Activated T-cell treated with anti-CD3 and anti-CD28 coated beads, Interleukin-2, amount 50 U/mL, for 4 hours (primary cell): ENCODE measurements at places on chromosomes 3 and 15.

GRCh38 chr15:56883088-56883487 is 35.4 kb upstream of the TCF12 start:
- no peak for DNase-seq

GRCh38 chr3:59339818-59340217 is 290.0 kb upstream of the CFAP20DC start:
- DNase-seq: no peak

DNA sequence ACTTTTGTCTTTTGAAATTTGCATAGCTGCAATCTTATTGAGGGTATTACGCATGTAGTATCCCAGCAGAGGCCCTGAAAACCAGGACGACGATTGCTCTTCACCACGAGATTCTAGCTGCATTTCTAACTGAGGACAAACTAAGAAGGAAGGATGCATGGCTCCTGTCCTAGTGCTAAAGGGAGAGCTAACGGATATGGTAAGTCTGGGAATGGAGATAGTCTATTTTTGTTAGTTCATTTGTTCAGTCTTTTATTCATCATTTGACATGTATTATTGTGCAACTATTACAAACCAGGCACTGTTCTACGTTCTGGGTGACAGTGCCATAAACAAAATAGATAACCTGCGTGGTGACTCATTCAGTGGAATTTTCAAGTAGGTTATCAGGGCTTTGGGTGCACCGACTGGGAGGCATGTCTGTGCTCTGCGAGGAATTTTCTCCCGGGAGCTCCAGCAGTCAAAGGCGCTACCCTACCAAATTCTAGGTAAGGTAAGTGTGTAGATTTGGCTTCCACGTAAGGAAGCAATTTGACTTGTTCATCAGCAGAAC is 51.9 kb upstream of the ETV5 start:
- DNase-seq: no peak

DNA sequence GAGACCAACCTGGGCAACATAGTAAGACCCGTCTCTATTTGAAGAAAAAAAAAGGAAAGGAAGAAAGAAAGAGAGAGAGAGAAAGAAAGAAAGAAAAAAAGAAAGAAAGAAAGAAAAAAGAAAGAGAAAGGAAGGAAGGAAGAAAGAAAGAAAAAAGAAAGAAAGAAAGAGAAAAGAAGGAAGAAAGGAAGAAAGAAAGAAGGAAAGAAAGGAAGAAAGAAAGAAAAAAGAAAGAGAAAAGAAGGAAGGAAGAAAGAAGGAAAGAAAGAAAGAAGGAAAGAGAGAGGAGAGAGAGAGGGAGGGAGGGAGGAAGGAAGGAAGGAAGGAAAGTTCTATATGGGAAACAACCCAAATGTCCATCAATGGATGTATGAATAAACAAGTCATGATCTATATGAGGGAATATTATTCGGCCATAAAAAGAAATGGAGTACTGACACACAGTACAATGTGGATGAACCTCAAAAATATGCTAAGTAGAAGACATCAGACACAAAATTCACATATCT is 28.8 kb upstream of the TM4SF1 start:
- no peak for DNase-seq

DNA sequence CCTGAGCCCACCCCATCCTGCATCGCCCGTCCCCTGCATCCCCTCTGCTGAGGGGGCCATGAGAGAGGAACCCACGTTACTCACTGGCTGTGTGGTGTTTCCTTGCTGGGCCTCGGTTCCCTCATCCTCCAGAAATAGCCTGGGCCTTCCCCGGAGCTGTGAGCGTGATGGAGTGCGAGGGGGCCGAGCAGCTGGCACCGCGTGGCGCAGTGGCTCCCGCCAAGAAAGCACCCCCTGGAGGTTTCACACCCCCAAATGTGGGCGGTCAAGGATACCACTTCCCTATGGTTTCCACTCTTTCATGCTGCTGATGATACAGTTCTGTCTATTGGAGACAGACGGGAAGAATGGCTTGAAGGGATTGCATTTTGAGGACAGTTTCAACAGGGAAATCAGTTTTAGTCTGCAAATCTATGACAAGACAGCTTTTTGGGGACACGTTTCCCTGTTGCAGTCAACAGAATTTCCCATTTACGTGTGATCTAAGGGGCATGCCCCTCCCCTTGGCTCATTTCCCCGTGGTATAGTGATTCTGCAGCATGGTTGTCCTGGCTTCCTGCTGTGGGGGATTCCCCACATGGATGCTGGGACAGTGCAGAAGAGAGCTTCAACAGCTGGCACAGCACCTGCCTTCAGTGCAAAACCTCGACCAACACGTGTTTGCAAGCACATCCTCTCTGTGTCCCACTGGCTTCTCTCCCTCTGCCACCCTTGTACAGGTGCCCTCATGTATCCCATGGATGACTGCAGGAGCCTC is 377.5 kb downstream of the LRTM1 start:
- no peak for DNase-seq

GRCh38 chr3:186366206-186366605 is 4.2 kb upstream of the DGKG start:
- DNase-seq: no peak

- DNase-seq: no peak
Measured at GRCh38 chr15:88985547-88986393, 72.6 kb upstream of the MFGE8 start.

DNA sequence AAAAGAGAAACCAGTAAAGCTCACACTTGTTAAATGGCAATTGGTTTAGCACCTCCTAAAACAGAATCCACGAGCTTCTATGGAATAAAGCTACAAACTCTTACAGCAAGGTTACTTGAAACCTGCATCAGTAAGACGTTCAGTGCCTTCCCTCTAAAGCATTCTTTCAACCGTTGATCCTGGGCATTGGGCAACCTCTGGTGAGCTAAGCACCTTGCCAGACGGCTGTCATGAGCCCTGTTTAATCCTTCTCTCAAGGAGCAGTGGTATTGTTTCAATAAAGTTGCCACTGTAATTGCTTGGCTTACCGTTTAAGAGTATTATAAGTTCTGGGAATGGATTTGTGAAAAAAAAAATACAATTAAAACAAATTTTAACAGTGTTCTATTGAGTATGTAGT is 75.0 kb downstream of the COL8A1 start:
- no peak for DNase-seq

DNA sequence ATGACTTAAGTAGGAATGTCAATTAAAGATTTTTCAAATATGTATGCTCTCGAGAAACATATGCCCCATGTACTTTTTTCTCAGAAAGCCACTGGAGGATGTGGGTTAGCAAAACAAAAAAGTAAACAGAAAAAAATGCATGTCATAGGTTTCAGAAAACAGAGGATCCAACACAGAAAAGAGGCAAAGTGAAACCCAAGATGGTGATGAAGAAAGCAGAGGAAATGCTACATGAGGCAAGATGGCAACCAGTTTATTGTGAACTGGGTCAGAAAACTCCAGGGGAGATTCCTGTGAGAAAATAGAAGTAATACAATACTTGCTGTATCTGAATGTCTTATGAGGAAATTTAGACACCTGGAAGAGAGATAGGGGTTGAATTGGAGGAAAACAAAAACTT is 30.8 kb upstream of the EOMES start:
- no peak for DNase-seq

- DNase-seq: no peak
Measured at GRCh38 chr3:171712171-171712938, 97.9 kb downstream of the PLD1 start.

- no peak for DNase-seq
Measured at GRCh38 chr15:85318048-85318731, 62.2 kb upstream of the AKAP13 start.

GRCh38 chr3:156685752-156686151 is 11.4 kb downstream of the TIPARP start:
- no peak for DNase-seq

GRCh38 chr3:4600493-4600892 is 107.3 kb downstream of the ITPR1 start:
- DNase-seq: no peak

DNA sequence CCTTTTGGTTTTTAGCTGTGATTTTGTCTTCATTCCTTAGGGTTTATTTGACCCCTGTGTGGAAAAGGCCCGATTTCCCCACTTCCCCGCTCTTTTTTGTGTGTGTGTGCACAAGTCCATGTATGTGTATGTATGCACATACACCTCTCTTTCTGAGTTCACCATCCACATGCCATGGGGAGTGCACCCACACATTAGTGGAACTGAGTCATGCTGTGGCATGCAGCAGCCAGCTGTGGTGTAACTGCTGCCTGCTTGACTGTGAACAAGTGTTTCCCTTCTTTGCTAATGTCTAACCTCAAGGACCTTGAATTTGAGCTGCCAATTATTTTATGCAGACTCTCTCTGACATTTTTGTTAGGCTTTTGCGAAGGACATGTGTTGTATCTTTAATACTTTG is 434.9 kb upstream of the TPM1 start:
- DNase-seq: no peak

DNA sequence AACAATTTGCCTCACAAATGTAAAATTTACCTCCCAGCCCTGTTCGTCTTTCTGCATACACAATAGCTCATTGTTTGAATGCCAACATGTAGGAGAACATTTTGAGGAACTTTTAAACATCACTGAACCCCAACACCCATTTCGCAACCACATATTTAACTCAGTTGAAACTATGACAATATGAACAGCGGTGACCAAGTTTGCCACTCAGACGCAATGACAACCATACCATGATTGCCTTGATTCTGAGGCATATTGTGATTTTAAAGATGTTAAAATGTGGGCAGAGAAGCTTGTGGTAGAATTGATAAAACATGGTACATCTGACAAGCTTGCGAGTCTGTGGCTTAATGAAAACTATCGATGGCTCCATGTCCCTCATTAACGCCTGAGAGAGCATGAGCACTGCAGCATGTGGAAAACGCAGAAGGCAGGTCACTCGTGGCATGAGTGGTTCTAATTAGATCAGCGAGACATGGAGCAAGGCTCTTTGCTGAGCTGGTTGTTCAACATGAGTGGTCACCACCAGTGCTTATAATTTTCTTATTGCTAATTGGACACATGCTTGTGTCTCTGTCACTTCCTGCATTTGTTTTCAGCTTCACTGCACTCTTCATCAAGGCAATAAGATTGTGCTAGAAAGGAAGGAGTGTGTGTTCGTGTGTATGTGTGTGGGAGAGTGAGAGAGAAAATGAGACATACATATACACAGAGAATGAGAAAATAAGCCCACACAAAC is 116.8 kb downstream of the CHST2 start:
- no peak for DNase-seq

DNA sequence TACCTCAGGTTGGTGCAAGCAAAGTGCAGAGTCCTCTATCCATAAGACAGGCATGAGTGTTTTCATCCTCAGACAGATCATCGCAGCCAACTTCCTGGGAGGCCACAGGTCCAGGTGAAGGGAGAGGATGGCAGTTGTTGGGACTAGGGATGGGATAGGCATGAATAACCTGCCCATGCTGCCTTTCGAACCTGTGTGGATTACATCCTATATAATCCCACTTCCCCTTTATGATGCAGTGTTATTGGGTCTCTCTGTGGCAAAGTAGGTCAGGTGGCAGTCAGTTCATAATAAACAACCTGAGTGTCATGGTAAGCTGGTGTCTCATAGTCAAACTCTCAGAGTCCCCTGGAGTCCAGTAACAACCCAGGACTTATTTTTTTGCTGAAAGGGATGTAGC is 40.4 kb downstream of the CCR3 start:
- DNase-seq: no peak

DNA sequence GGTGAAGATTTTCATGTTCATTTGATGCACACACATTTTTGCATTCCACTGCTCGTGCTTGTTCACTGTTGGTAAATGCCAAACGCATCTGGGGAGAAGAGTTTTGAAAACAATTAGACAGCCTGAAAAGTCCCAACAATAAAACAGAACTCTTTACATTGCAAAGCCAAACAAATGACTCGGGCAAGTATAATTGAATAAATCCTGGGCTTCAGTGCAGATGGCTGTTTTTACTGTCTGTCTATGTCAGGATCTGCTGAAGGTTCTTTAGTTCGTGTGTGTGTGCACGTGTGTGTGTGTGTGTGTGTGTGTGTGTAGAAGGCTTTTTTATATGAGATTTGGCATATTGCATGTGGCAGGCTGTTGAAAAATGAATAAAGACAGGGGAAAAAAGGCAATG is 277.5 kb upstream of the CDIN1 start:
- DNase-seq: no peak

DNA sequence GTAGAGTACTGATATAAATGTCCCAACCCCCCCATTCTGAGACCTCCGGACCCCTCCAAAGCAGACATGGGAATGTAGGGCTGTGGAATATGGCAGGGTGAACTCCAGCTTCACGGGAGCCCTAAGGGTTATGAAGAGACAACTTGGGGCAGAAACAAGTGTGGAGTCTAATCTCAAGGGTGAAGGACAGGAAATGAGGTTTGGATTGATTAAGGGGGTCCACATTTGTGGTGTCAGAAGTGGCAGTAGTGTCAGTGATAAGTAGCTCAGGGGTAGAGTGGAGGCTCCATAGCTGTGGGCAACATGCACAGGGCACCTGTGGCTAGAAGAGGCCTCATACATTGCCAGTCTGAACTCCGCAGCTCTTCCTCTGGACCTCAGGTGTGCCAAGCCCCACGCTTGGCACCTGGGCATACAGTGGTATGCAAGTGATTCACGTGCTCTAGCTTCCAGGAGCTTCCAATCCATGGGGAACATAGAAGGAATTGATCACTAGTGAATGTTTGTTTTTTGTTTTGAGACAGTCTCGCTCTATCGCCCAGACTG is 4.1 kb upstream of the P4HTM start:
- DNase-seq: no peak

GRCh38 chr3:57184526-57184925 is 15.3 kb downstream of the HESX1 start:
- DNase-seq: no peak

DNA sequence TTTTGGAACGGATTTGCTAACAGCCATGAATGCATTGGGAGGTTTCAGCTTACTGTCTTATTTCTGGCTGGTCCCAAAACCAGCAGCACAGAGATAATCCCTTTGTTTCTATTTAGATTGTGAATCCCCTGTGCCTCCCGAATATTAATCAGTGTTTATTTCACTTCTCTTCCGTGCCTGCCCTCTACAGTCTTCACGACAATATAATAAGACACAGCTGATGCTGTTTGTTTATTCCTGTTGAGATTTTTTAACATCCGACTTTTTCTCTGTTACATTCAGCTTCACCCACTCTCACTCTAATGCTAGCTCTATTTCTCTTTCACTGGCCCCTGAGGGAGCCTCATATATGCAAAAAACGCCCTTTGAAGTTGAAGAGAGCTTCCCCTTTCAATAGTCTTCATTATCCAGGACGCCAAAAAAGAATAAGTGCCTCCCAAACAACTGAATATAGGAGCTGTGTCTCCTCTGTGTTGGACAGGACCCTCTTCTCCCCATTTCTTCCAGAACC is 995.3 kb downstream of the ROBO2 start:
- no peak for DNase-seq

- DNase-seq: peak; percentile 30
Measured at GRCh38 chr3:126083511-126083912, 412 bp downstream of the SLC41A3 start.

GRCh38 chr3:55629432-55629831 is 142.3 kb upstream of the WNT5A start:
- DNase-seq: no peak

DNA sequence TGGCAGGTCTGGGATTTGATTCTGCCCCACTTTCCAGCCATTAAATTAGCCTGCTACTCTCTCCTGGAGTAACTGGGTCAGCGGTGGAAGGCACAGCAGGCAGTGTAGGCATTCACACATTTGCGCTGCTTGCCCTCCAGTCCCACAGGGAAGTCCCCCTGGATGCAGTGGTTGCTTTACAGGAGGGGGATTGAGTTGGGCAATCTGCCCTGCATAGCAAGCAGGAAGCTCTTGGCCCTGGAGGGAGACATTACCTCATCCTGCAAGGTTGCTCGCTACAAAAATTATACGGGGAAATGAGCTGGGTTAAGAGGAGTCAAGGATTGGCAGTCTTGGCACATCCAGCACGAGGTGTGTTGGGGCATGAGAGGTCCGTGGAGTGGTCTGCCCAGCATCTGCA is 14.8 kb downstream of the MCM2 start:
- DNase-seq: no peak

GRCh38 chr15:26974120-26974780 is 3.3 kb downstream of the GABRG3 start:
- no peak for DNase-seq
